NCI-H524 treated with DMSO at 0.1 percent for 48 hours (cell line): ENCODE measurements at places on chromosomes 3 and 15.
A peak's percentile ranks its signal among the peaks of the same experiment; 100 is the strongest.

DNA sequence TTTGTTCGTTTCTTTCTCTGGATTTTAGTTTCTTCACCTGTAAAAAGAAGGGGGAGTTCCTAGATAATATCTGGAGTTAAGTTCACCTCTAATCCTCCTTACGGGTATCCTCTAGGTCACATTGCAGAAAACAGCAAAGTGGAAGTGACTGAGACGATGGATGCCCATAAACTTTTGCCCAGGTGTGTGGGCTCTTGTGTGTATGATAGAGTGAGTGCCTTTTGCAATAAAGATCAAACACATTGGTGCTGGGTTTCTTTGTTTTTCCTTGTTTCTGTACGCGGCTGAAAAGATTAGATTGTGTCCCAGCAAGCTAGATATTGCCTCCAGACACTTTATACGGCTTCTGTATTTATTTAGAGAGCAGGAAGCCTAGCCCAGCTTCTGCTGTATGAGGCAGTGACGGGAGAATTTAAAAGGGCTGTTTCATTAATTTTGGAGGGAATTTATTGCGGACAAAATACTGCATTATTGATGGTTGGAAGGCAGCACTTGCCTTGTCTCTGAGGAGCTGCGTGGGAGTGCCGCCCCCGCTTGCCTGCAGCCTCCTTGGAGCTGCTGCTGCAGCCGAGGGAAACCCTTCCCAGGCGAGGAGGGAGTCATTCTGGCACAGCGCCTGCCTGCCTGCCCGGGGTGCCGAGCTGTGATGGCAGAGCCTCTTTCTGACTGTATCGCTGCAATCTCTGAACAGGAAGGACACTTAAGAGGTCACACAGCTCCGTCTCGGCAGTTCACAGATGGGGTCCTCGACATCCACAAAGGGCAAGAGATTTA lies 38.5 kb downstream of the PYDC2 start:
- no peak for DNase-seq

DNA sequence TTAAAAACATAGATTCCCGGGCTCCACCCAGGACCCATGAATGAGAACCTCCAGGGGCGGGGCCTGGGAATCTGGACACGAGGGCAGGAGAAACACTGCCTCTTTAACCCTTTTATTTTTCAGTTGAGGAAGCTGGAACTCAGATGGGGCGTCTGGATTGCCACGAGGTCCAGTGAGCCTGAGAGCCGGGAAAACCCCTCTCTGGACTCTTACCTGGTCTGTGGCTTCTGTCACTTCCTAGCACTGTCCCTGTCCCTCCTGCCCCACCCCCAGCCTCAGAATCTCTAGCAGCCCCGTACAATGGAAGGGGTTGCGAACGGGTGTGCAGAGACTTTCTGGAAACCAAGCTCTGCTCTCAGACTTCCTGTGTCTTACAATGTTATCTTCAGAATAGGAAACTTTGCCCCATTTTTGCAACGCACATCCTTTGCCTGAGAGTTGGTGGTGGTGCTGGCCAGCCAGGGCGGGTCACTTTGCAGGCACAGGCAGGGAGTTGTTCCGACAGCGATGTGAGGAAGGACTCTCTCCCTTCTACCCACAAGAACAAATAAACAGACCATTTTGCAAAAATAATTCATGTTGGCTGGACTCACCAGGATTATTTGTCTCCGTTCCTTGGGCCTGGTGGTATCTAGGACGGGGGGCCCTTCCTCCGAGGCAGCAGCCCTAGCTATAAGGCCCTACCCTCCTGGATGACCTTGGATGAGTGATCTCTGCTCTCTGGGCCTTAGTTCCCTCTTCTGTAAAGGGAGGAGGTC lies 59.1 kb downstream of the SMAD6 start:
- DNase-seq = no peak

- no peak for DNase-seq
Measured at GRCh38 chr15:79938143-79938542, 32.9 kb downstream of the BCL2A1 start.

- DNase-seq = peak; percentile 33
Measured at GRCh38 chr15:56242576-56243162, 1.0 kb downstream of the RFX7 start.

DNA sequence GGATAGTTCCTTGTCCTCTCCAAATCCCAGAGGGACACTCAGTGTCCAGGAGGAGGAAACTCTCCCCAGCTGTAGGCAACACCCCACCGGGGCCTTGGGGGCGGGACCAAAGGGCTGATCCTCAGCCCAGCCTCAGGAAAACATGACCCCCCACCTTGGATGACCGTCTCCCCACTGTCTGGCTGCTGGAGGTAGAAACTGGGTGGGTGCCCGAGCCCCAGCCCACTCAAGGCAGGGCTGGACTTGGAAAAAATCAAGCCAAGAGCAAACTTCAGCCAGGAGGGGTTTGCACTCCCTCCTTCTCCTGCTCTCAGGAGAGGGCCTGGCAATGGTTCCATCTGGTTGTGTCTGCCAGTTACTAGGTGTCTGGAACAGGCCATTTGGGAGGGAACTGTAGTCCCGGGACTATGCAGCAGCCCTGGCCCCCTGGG lies 3.6 kb upstream of the RASL12 start:
- DNase-seq = no peak

GRCh38 chr3:143511174-143511879 lies 336.9 kb downstream of the SLC9A9 start:
- DNase-seq = no peak

DNA sequence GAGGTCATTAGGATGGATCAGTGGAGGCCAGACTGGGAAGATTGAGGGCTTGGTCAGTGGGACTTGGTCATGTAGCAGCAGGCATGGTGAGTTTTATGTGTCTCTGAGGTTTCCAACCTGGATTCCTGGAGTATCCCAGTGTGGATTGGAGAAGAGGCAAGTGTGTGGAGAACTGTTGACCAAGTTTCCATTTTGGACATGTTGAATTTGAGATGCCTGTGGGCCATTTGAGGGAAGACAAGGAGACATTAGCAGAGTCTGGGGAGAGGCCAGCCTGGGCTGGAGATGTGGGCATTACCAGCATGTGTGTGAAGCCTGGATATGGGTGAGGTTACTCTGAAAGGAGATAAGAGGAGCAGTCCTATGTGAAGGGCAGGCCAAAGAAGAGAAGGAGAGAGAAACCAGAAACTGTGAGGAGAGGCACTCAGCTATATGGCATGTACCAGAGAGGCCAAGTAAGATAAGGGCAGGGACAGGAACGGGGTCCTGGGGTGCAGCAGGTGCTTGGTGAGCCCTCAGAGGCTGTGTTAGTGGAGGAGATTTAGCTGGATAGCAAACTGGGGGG lies 4.3 kb downstream of the SLC25A38 start:
- DNase-seq = no peak

- no peak for DNase-seq
Measured at GRCh38 chr3:99607151-99607550, 31.2 kb upstream of the COL8A1 start.

DNA sequence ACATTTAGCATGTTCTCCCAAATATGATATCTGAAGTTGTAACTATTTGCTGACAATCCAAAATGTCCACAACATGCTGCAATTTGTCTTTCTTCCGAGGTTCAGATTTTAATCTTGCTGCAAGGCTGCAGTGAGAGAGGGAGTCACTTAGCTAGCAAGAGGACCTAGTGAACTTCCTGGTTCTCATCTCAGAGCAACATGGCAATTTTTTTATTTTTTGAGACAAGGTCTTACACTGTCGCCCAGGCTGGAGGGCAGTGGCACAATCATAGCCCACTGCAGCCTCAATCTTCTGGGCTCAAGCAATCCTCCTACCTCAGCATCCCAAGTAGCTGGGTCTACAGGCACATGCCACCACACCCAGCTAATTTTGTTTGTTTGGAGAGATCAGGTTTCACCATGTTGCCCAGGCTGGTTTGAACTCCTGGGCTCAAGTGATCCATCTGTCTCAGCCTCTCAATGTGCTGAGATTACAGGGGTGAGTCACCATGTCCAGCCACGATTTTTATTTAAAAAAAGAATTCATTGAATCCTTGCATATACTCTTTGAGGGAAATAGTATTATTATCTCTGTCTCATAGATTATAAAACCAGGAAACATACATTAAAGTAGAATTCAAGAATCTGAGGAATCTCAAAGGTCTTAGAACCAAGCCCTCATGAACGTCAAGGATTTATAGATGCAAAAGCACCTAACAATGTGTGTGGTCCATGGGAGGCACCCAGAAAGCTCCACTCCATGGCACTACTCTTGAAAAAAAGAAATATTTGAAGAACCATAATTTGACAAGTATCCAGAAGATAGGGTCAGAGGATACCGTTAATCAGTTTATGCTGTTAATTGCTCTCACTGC lies 9.1 kb downstream of the HDC start:
- no peak for DNase-seq

DNA sequence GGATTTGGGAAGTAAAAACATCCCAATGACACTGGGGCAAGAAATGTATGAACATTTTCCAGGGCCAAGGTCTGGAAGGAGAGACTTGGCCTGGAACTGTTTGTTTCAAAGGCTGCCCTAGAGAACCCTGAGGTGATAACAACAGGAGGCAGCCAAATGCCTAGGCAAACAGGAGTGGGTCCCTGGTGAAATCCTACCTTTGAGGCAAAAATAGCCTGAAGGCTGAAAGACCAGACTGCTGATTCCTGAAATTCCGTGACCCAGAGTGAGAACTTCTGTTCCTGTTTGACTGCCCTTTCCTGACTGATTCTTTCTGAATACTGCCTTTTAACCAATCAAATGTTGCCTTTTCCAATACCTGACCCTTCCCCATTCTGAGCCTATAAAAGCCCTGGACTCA lies 196.4 kb downstream of the NSUN3 start:
- no peak for DNase-seq

- DNase-seq = no peak
Measured at GRCh38 chr15:72176159-72176558, 21.4 kb downstream of the GRAMD2A start.

GRCh38 chr3:173529062-173529711 lies 131.6 kb downstream of the NLGN1 start:
- peak; percentile 18 for DNase-seq

- DNase-seq = no peak
Measured at GRCh38 chr3:168974617-168975403, 688.7 kb downstream of the MECOM start.

GRCh38 chr3:24359645-24360462 lies 134.8 kb downstream of the THRB start:
- no peak for DNase-seq

DNA sequence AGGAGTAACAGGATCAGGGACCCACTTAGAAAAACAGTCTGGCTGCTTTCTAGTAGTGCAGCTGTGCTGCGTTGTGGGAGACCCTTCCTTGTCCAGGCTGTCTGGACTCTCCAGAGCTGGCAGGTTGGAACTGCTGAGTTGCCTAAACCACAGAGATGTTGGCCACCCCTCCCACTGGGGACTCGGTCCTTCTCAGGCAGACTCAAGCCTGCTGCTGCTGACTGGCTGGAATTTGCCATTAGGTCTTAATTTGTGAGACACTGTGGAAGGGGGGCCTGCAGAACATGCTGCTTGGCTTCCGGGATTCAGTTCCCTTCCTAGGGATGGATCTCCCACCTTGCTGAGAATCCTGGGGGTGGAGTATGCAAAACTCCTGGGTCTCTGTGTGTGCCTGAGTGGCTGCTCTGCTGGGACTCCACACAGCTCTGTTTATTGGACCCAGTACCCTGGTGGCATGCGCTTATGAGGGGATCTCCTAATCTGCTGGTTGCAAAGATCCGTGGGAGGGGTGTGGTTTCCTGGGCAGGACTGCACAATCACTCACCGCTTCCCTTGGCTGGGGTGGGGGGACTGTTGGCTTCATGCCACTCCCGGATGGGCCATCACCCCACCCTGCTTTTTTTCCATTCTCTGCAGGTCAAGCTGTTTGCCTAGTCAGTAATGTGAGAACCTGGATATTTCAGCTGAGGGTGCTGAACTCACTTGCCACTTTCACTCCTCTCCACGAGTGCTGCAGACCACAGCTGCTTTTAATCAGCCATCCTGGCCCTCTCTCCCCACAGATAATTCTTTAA lies 150.5 kb downstream of the CFAP20DC start:
- DNase-seq = peak; percentile 31

GRCh38 chr3:14907043-14907966 lies 40.1 kb upstream of the NR2C2 start:
- no peak for DNase-seq

DNA sequence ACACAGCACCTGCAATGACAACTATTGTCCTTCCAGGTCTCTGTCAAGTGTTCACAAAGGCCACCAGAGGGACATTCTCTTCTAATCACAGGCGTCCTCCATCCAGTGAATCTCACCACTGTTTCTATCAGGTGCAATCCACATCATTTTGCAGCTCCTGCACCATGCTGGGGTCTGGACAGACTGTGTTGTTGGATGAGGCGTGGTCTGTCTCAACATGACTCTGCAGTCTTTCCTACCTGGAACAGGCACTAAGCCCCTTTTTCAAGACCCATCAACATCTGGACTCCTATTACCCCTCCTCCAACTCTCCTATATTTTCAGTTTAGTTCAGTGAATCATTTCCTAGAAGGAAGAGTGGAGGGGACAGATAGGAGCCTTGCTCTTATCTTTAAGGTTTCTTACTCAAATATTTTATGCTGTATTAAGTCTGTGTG lies 31.5 kb upstream of the VEPH1 start:
- DNase-seq = no peak

- no peak for DNase-seq
Measured at GRCh38 chr15:80478075-80478474, 73.9 kb downstream of the ARNT2 start.

DNA sequence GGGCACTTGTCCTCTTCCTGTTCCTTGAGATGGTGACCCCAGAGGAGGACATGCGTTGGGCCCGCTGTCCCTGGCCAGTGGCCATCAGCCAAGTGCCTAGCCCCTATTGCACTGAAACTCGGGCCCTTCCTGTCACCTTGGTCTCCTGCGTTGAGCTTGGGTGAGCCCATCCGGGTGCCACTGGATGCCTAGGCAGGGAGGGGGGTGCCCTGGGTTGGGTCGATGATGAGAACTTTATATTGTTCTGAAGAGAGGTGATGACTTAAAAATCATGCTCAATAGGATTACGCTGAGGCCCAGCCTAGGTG lies 221.8 kb downstream of the SNRPN start:
- DNase-seq = no peak

GRCh38 chr15:62572797-62573196 lies 407.7 kb upstream of the C2CD4B start:
- DNase-seq = no peak

GRCh38 chr15:51837792-51838251 lies 8.4 kb downstream of the TMOD3 start:
- no peak for DNase-seq

- no peak for DNase-seq
Measured at GRCh38 chr3:191961529-191961928, 500.6 kb downstream of the PYDC2 start.

DNA sequence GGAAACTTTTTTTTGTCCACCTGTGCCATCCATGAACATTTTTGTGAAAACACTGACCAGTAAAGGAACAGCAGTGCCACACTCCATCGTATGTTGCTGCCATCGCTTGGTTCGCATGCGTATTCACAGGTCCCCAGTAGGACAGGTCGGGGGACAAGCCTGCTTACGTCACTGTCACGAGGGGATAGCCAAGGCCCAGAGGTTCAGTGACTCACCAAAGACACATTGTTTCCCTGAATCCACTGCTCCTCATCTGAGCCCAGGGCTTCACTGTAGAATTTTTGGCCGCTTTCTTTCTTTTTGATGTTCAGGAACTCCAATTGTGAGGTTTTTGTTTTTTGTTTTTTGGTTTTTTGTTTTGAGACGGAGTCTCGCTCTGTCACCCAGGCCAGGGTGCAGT lies 5.9 kb downstream of the ADPRH start:
- no peak for DNase-seq

- DNase-seq = no peak
Measured at GRCh38 chr3:194475978-194476377, 10.8 kb downstream of the ATP13A3 start.

GRCh38 chr3:114609973-114610630 lies 316.3 kb downstream of the TIGIT start:
- DNase-seq = no peak
